ENCODE measurements at places on chromosomes 7 and 10. TPM values are rescaled to one million over a fixed set of nuclear protein-coding genes. Genes with fewer than 3 reads are reported as not detected.

The AGAP9 gene
- total RNA-seq = 5.5 TPM

The STRIP2 gene
- total RNA-seq = 5.1 TPM

The UPK3BL1 gene
- total RNA-seq = 10.3 TPM

The NPY gene
- not detected for total RNA-seq

The ZNF736 gene
- total RNA-seq = 9.4 TPM

The SLC26A3 gene
- not detected for total RNA-seq

The METTL27 gene
- 36.6 TPM for total RNA-seq

The C7orf25 gene
- 10.3 TPM for total RNA-seq

The A1CF gene
- total RNA-seq = not detected

The ASB10 gene
- not detected for total RNA-seq
